ENCODE measurements at places on chromosomes 3 and 15. TPM values are rescaled to one million over a fixed set of nuclear protein-coding genes. Genes with fewer than 3 reads are reported as not detected.
A peak's percentile ranks its signal among the peaks of the same experiment; 100 is the strongest.

Gene RBMS3
- 48.4 TPM for total RNA-seq

Gene TMOD3
- 24.9 TPM for total RNA-seq

Gene CGNL1
- total RNA-seq = 24.9 TPM

Gene CADM2
- 6.9 TPM for total RNA-seq

DNA sequence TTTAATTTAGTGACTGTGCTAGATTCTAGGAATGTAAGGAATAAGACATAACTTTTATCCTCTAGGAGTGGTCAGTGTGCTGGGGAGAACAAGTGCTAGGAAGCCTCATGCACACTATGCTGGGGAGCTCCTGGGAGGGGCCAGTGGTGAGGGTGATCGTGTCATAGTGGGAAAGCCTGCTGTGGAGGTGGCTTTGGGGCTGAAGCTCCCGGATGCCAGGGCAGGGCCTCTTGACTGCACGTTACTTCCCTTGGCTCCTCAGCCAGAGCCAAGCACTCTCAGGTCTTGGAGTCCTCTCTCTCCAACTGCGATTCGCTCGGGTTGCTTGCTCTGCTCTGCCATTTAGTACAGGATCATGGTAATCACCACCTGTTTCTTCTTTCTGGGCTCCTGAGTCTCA, 33.6 kb downstream of the SQOR start:
- no peaks in the 10 kb centered on the region for H3K36me3 ChIP-seq
- H3K27me3 ChIP-seq = no peaks in the 10 kb centered on the region
- no peak for DNase-seq
- H3K27ac ChIP-seq = no peak overlapping the region
- H3K4me3 ChIP-seq = no peak overlapping the region

- H3K27me3 ChIP-seq = no peaks in the 10 kb centered on the region
- no peak overlapping the region for H3K4me3 ChIP-seq
- H3K27ac ChIP-seq = no peak overlapping the region
- no peak for DNase-seq
Measured at GRCh38 chr3:36740787-36741186, 23.6 kb downstream of the DCLK3 start.

DNA sequence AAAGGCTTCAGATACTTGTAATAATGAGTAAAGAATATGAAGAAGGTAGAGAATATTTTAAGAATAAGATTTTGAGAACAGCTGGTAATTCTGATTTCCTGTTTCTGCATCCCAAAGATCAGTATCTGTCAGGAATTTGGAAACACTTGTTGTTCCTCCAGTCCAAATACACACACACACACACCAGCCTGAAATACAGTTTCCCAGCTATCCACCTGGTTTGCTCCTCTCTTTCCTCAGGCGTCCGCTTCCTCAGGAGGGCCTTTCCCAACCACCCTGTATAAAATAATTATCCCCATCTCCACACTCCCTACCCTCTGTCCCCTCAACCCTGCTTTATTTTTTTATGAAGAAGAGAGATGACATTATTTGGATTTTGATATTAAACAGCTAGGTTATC, 2.0 kb upstream of the FSIP1 start:
- H3K4me1 ChIP-seq = peaks cover 6% of the 10 kb centered on the region
- H3K36me3 ChIP-seq = no peaks in the 10 kb centered on the region
- no peaks in the 10 kb centered on the region for H3K27me3 ChIP-seq
- no peak overlapping the region for H3K4me3 ChIP-seq
- no peak for DNase-seq
- no peak overlapping the region for H3K27ac ChIP-seq

DNA sequence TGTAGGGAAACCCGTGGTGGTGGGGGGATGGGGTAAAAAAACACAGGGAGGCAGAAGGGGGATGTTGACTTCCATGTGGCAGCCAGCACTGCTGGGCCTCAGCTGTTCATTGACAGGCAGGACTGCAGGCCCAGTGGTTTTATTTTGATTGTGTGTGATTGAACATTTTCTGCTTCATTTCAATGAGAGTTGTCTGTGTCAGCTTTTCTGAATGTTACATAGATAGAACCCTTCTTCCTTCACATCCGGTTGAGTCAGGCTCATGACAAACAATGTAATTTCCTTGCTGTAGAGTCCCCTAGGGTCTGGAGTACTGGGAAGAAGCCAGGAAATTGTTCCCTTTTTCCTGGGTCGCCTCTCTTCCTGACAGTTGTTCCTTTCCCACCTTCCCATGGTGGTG, 8.2 kb upstream of the RPP25 start:
- DNase-seq = no peak
- H3K4me3 ChIP-seq = no peak overlapping the region
- no peaks in the 10 kb centered on the region for H3K4me1 ChIP-seq
- H3K27me3 ChIP-seq = no peaks in the 10 kb centered on the region
- no peaks in the 10 kb centered on the region for H3K36me3 ChIP-seq
- no peak overlapping the region for H3K27ac ChIP-seq

DNA sequence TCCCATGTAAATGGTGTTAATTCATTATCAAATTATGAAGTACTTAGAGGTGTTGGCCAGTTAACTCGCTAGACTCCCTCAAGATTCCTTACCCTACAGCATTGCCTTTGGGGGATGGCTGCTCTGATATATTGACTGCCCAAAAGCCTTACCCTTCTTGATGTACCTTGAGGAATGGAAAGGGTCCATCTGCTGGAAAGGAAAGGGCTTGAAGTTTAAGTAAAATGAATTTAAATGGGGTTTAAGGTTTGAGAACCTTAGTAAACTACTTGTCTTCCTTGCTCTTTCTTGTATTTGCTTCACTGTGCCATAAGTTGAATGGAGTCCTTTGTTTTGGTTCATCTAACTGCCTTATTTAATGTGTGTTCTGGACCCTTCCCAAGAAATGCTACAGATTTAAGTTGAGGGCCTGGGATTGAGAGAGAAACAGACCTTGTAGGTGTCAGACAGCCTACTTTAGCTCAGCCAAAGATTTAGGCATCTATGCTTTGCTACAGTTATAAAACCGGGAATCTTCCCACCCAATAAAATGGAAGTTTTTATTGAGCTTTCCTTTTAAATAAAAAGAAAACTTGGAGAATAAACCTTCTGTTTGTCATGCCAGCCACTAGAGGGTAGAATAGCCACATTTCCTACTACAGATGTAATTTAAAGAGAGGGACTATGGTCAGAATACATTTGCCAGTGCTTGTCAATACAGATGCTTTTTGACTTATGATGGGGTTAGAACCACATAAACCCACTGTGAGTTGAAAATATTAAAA, 25.3 kb downstream of the CMSS1 start:
- no peaks in the 10 kb centered on the region for H3K36me3 ChIP-seq
- no peaks in the 10 kb centered on the region for H3K4me1 ChIP-seq
- no peaks in the 10 kb centered on the region for H3K27me3 ChIP-seq

DNA sequence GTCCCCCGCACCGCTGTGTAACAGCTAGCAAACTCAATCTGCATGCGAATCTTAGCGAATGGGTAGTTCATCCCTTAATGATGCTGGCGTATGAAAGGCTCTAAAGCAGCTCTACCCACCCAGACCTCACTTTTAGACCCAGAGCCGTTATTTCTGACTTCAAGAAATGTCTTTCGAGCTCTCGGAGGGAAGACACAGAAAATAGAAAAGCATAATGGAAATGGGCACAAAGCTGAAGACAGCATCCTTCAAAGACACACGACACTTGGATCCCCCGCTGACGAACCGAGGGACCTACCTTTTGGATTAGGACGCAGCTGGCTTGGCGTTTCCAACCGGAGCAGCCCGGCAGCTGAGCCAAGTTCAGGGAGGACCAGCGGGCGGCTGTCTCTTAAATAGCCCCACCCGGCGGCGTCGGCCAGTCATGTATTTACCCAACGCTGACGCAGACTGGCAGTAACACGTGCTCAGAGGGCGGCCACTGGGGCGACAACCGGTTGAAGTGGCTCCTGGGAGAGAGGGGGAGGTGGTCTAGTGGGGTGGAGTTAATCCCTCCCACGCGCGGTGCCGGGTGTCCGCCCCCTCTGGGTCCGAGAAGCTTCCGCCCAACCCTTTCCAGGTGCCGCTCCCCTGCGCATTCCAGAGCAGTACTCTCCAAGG, 1.5 kb downstream of the CCK start:
- H3K4me3 ChIP-seq = no peak overlapping the region
- H3K27me3 ChIP-seq = peaks cover 40% of the 10 kb centered on the region
- peak; percentile 65 for DNase-seq
- no peaks in the 10 kb centered on the region for H3K36me3 ChIP-seq
- no peaks in the 10 kb centered on the region for H3K4me1 ChIP-seq
- H3K27ac ChIP-seq = no peak overlapping the region

- no peak for DNase-seq
- H3K27me3 ChIP-seq = no peaks in the 10 kb centered on the region
- no peak overlapping the region for H3K27ac ChIP-seq
- H3K4me3 ChIP-seq = no peak overlapping the region
- H3K36me3 ChIP-seq = no peaks in the 10 kb centered on the region
Measured at GRCh38 chr3:18744472-18744871, 319.3 kb upstream of the SATB1 start.

GRCh38 chr3:166444336-166444735, 607.1 kb upstream of the BCHE start:
- no peak for DNase-seq
- no peaks in the 10 kb centered on the region for H3K4me1 ChIP-seq
- no peaks in the 10 kb centered on the region for H3K27me3 ChIP-seq
- H3K27ac ChIP-seq = peak overlapping the region; percentile 22
- H3K36me3 ChIP-seq = no peaks in the 10 kb centered on the region
